ENCODE measurements at places on chromosomes 12 and 14.

DNA sequence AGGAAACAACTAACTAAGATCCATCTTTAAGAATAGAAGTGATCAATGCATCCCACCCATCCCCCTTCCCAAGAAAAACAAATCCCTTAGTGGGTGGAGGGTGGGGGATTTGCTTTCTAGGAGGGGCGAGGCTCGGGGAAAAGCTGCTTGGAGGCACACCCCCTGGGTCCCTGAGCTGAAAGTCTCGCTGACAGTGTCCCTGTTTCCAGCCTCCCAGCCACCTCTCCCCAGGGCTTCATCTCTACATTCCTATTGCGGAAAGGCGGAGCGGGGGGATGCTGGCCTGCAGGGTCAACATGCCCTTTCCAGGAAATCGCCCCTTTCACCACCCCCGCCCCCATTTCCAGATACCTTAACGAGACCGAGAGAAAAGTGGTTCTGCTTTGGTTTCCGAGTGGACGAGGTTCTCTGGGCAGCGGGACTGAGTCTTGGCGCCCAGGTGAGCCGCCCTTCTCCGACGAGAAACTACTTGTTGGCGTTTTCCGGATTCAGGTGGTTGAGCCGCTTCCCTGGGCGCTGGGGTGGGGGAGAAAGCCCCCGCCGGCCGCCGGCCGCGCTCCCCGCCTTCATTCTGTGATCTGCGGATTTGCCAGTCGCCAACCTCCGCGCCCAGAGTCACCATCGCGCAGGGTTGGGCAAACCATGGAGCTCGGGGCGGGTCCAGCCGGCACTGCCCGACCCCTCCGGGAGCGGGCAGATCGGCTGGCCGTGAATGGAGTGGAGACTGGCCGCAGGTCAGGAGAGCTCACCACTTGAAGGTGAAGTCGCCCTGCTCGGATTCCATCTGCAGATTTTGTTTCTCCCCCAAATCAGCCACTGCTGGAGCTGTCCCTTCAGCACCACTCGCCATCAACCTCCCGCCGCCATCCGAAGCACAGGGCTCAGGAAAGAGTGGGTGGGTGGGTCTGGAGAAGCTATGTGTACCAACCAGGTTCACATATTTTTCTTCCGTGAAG, 505 bp downstream of the KCNC2 start:
- DNase-seq = no peak

DNA sequence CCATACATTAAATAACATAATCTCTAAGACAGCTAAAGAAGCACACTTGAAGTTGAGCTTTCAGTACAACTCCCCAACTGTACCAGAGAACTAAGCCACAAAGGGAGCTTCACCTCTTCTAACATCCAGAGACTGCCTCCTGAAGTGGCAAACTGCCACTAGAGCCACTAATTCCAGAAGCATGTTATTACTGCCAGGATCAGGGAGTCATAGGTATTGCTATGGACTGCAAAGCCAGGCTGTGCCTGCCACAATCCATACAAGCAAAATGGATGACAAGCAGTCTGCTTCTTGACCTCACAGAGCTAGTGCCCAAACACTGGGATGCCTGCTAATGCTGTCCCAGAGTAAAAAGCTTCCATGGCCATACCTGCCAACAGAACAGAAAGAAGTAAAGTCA, 160.1 kb downstream of the STXBP6 start:
- no peak for DNase-seq

DNA sequence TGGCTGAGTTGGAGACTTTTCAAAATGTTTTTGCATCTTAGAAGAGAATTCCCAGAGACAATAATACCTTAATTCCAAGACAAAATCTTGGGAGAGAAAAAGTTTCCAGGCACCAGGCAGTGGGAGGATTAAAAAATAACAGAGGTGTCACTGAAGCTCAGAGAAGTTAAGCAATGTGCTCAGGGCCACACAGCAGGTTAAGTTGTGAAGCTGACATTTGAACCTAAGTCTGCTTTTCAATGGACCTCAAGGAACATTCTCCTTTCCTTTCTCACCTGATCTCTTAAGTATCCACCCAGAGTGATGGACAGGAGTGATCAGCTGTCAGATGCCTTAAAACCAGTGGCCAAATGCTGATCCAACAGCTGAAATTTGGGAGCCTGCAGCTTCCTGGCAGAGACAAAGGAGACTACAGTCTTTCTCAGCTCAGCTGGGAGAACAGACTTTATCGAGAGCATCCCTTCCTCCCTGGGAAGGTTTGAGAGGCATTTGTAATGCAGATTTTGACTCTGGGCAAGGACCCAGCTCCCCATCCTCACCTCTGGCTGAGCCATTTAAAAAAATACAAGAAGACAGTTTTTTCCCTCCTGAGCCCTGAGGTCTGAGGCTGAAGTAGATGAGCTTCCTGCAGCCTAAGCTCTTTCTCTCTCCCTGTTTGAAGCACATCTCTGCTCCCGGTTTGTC, 174.9 kb upstream of the RPH3A start:
- DNase-seq = no peak

DNA sequence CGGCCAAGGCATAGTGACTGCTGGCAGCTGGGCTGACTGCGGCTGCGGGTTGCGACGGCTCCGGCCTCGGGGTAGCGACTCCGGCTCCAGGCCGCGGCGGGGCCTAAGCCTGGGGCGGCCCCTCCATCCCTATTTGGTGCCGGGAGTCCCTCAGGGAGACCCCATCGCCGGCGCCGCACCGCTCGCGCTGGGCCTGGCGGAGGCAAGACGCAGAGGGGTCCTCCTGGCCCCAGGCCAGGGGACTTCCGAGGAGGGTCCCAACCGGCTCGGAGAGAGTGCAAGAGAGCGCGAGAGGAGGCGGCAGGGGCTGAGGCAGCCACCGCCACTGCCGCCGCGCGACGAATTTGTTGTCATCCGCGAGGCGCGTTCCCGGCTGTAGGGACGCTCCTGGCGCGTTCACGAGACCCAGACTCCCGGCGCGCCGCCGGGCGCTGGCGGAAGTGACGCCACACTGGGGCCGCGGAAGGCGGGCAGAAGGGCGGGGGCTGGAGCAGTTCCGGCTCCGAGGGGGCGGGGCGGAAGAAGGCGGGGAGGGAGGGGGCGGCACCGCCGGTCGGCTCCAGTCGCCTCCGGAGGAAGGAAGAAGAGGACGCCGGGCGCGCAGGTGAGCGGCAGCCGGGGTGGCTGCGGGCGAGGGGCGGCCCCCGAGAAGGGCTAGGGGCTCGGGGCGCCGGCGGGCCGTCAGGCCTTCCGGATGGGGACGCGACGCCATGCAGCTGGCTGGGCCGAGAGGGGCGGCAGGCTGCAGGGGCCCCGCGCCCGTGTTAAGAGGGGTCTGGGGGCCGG, at the start of the genes ATG2B and GSKIP:
Gene ATG2B (minus strand): TSS at position 377 of the 786 bp plus-strand sequence. CDS start 365 bp downstream, at position 12.
Gene GSKIP (plus strand): TSS at position 562 of the 786 bp plus-strand sequence. CDS start 18,722 bp downstream, outside the sequence.
- peak; percentile 79 for DNase-seq

DNA sequence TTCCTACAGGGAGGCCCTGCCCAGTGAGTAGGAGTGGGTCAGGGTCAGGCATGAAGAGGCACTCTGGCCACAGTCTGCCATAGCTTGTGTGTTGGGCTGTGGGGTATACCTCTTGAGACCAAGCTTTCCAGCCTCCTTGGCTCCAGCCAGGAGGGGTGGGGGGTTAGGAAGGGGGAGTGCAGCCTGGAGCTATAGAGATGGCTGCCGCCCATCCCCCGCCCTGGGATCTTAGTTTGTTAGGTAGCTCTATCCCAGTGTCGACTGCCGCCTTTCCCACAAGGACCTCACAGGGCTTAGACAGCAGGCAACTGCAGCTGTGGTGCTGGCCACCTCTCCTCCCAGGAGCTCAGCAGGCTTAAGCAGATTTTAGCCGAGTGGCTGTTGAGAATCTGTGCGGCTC, 216.4 kb downstream of the PLCZ1 start:
- DNase-seq = no peak

- no peak for DNase-seq
Observed at GRCh38 chr12:98090731-98091130, 424.7 kb upstream of the TMPO start.

GRCh38 chr12:51809193-51809592, 39.3 kb downstream of the FIGNL2 start:
- DNase-seq = no peak

GRCh38 chr14:75540479-75540851, 18.2 kb downstream of the BATF start:
- no peak for DNase-seq
